ENCODE measurements at places on chromosomes 7 and 10.

DNA sequence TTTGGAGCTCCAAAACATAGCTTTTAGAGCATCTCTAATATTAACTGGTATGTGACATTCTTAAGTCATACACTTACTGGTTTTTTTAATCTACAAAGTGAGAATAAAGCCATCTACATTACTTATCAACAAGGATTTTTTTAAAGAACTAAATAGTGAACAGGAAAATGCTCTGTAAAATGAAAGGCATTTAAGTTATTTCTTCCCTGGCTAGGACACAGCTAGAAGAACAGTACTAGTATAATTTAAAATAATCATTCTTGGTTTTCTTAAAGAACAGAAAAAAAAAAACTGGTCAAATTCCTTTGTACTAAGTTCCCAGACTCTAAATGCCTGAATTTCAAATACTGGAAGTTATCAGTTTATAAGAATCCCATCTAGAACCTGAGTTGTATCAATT, 139.5 kb downstream of the SRPK2 start:
- DNase-seq: no peak

GRCh38 chr10:89659143-89660131, 14.4 kb upstream of the PANK1 start:
- DNase-seq: no peak

DNA sequence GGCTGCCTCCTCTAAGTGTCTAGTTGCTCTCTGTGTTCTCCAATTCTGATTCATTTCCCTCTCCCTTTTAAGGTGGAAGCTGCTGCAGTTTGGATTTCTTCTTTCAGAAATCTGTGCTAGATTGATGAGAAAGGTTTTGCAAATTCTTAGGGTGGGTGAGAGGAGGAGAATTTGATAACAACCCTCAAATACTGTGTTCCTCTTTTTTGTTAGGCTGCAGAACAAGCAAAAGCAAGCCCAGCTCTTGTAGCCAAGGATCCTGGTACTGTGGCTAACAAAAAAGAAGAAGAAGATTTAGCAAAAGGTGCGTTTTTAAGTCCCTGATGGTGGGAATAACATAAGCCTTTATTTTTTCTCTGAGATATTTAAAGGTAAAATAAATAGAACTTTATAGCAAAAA, 49.1 kb downstream of the STAM start:
- no peak for DNase-seq

- DNase-seq: no peak
Measured at GRCh38 chr10:103445767-103446567, 6.2 kb downstream of the CALHM2 start.

- no peak for DNase-seq
Measured at GRCh38 chr10:50503661-50504320, 120.0 kb downstream of the SGMS1 start.

- no peak for DNase-seq
Measured at GRCh38 chr7:157122800-157123495, 15.8 kb upstream of the UBE3C start.

All from right renal pelvis (tissue), 4 donors.